ENCODE measurements at places on chromosomes 2 and 18.
A peak's percentile ranks its signal among the peaks of the same experiment; 100 is the strongest.

DNA sequence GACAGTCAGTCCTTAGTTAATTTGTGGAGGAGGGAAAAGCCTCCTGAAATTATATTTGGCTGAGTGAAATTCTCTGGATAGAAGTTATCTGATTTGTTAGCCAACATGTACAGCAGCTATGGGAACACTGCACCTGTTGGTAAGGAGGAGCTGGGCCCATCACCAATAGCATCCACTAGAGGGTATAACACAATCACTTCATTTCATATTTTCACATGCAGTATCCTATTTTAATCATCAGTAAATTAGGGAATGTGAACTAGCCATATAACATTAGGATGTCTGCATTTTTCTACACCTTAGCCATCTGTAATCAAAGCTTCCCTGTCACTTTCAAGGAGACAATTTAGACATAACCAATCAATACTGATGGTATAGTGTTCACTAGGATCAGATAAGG, 818.4 kb upstream of the CDH2 start:
- DNase-seq = no peak

GRCh38 chr2:205994344-205994743, 91.6 kb downstream of the INO80D start:
- no peak for DNase-seq

DNA sequence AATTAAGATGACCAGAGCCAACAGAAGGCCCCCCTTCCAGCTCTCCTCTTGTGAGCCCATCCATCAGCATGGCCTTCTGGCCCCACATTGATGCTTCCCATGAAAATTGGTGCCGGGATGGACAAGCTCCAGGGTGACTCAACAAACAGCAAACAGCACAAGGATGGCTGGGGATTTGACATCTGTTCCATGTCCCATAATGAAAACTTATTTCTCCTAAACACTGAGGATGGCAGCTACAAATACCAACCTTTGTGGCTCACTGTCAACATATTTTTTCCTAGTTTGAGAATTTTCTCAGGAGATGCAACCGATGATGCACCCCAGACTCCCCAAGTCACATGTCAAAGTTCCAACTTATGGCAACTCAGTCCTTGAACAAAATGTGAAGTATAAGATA, 169.6 kb upstream of the SIX2 start:
- no peak for DNase-seq

- DNase-seq = no peak
These were observed 150.2 kb upstream of the DOK6 start for GRCh38 chr18:69250305-69251151.

DNA sequence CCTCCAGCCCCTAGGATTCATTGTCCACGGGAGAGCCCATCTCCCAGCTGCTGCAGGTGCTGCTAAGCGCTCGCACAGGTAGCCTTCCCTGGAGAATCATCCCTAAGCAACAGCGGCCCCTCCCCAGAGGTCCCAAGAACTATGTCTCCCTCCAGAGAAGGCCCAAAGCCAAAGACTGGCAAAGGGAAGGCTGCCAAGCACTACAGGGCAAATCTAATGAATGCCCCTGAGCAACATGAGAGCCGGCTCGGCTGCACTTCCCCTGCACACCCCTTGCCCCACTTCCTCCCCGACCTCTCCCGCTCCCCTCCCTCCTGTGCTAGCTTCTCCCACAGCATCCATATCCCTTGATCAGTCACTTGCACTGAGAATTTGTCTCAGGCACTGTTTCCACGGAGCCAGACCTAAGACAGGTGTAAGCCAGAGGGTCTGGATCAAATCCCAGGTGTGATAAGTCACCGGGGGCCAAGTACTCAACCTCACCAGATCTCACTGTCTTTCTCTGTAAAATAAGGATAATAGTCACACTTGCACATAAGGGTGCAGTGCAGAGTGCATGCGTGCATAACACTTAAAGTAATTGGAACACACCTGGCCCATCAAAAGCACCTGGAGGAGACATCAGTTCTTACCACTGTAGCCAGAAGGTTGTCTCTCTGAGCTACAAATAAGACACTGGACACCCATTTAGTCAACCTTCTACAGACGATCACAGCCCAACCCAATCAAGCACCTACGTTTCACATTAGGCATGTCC, 20.1 kb upstream of the COL6A3 start:
- no peak for DNase-seq

DNA sequence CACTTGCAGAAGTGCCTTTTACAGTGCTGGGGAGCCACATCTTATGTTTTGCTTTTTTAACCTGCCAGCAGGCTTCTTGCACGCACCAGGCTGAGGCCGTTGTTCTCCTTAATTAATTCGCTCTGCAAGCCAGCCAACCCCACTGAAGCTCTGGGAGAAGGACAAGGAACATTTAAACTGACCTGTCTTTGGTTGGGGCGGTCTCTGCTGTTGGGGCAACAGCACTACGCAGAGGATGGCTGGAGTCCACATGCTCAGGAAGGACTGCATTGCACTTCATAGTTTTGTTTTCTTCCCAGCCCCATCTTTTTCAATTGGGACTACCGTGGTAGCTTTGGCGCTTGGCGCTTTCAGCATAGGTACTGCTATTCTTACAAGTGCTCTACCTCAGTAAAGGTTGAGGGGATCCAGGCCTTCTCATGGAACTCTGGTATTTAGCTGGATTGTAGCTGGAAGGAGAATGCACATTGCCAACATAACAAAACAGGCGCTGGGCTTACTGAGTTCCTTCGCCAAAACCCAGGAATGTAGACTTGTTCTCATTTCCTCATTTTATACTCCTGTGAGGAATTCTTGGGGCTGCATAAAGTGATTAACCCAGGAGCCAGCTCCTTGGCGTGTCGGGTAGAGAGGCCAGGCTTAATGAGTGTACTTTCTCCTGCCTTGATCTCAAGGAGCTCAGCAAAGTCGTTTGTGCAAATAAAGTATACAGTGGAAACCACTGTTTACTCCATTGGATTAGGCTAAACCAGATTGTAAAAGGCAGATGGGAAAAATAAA, 146.2 kb downstream of the PRKCE start:
- no peak for DNase-seq

DNA sequence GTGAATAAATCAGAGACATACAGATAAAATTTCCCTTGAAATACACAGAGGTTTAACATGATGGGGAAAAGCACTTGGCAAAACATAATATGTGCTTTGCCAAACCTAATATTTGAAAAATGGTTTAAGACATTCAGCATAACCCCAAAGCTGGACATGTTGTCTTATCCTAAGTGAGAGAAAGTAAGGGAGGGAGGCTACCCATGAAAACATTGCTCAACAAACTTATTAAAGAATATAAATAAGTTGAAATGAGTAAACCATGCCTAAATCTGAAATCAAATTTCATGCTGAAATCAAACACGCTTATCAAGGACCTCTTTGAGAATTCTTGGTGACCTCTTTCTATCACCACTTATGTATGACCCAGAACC, 81.2 kb downstream of the ARHGAP15 start:
- no peak for DNase-seq

- no peak for DNase-seq
These were observed 65.8 kb downstream of the SUMO1 start for GRCh38 chr2:202172439-202173211.

- no peak for DNase-seq
These were observed 111.2 kb downstream of the MYO5B start for GRCh38 chr18:50083708-50084107.

- DNase-seq = no peak
These were observed 46.6 kb upstream of the TCF4 start for GRCh38 chr18:55634545-55634944.

DNA sequence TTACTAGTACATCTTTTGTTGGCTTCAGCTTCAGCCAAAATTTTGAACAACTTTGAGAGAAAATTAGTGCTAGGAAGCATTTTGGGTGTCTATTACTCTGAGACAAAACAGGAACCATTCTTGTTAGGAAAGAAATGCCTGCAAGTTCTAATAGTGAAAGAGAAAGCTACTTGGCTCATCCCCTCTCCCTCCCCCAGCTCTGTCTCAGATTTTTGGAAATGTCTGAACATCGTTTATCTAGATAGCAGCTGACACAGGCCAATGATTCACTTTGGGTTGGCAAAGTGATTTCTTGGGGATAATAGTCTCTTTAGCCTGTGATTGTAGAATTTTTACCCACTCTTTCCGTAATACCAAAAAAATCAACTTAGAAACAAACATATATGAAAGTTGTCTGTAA, 42.3 kb upstream of the PTPRM start:
- DNase-seq = no peak

- DNase-seq = no peak
These were observed 5.4 kb upstream of the TANC1 start for GRCh38 chr2:158963071-158963470.

- DNase-seq = no peak
These were observed 140.6 kb upstream of the DNMT3A start for GRCh38 chr2:25482341-25482740.

GRCh38 chr2:204069804-204070203, 133.2 kb downstream of the ICOS start:
- DNase-seq = no peak

DNA sequence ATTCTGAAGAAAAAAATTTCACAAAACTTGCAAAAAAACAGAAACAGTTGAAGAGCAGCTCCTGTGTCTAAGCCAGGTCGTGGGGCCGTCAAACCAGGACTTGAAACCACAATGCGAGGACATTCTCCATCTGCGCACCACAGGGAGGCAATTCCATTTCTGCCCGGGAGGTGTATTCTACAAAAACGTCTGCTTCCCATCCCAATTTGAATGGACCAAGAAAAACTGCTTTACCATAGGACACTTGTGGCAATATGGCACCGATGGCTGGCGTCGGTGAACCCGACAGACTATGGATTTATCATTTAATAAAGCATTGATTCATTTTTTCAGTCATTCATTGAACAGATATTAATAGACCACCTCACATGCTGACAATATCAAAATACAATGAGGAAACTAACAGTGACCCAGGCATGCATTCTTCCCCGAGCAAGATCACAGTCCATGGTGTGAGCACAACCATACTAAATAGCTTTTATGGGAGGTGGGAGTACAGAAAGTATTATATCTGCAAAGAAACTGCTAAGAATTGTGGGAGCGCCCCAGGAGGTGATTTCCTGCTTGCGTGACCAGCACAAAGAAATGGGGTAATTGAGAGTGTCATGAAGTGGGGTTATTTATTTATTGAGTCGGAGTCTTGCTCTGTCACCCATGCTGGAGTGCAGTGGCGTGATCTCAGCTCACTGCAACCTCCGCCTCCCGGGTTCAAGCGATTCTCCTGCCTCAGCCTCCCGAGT, 10.5 kb upstream of the ZAP70 start:
- DNase-seq = no peak

- no peak for DNase-seq
These were observed 93.4 kb downstream of the PPP1R1C start for GRCh38 chr2:182078988-182079602.

DNA sequence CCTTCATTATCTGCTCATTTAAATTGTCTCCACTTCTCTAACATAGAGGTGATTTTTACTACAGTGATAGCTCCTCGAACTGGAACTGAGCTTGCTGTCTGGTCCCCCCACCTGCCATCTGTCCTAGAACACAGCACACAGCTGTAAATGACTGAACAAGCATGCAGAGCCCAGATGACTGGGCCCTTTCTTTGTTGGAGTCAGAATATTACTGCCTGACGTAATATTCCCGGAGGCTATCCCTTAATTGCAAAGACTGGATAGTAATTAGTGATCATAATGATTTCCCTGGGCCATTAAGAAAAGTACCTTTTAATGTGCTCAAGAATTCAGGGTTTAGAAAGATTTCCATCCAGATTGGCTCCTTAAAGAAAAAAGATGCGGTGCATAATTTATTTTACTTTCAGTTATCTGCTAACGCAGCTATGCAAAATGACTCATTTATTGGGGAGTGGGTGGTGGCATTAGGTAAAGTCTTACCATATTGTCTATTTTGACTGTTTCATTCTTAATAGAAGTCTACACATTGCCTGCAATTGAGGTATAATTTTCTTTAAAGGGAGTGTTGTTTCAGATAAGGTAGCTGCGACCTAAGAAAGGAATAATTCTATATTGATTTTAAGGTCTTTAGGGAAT, 84.4 kb downstream of the MAP4K4 start:
- DNase-seq = peak; percentile 17

GRCh38 chr2:19807866-19808265, 93.9 kb downstream of the TTC32 start:
- DNase-seq = no peak

DNA sequence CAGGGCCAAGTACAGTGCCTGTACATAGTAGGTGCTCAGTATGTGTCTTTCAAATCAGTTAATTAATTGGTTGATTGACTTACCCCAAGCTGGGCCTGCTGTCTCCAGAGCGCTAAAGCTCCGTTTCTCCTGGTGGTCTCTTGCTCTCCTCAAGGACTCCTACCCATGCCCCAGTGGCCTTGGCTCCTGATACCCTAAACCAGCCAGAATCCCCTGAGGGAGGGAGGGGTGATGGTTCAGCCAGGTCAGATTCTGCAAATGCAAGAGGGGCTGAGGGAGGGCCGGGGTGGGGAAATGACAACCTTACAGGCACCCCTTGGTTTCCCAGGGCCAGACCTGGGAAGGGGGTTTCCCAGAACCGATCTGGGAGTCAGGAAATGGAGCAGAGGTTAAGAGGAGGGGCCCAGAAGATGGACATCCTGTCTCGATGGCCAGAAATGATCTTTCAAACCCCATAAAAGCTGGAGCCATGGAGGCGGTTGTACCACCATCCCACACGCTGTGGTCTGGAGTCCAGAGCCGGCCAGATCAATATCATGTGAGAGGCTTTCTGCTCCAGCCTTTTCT, 209.1 kb downstream of the TNS1 start:
- no peak for DNase-seq

DNA sequence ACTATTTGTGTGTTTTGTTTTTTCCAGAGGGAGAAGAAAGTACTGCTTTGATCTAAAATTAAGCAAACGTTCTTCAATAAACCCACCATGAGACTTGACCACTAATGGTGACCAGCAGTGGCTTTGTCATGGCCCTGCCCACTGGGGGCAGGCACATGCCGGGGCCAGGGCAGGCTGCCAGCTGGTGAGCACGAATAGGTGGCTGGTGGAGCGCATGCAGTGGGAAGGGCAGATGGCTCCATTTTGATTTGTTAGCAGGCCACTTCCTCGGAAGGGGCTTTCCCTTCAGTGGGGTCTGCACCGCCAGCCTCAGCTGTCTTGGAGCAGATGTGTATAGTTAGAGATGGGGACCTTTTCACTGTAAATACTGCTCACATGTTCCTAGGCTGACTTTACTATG, 277.1 kb downstream of the SOX11 start:
- no peak for DNase-seq

GRCh38 chr2:123597988-123598387, 427.1 kb upstream of the CNTNAP5 start:
- no peak for DNase-seq

DNA sequence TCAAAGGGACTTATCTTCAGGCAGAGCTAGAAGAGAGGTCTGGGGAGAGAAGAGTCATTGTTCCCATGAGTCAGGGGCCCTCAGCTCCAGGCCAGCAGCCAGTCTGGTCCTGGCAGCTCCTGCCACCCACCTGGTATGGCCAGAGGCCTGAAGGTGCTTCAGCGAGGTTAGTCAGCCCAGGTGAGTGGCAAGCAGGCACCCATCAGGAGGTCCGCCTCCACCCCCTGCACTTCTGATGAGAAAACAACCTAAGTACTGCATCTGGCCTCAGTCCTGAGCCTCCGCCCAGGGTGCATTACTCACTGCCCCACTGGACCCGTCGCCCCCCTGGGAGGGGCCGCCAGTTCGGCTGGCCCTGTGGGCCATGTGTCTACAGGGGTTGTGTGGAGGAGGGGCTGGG, 130.2 kb downstream of the INHBB start:
- DNase-seq = no peak

Data from NCI-H526 (cell line).